CD4-positive, alpha-beta T cell treated with Interleukin-17A for 4 hours (primary cell): ENCODE measurements at places on chromosomes 5 and 9.

GRCh38 chr9:23799521-23799920 lies 26.5 kb downstream of the ELAVL2 start:
- no peak for DNase-seq

- no peak for DNase-seq
These were observed 230.8 kb downstream of the AGTPBP1 start for GRCh38 chr9:85510830-85511504.

GRCh38 chr9:123282362-123283047 lies 14.1 kb upstream of the STRBP start:
- no peak for DNase-seq

GRCh38 chr5:8693341-8693844 lies 824.4 kb downstream of the MTRR start:
- DNase-seq: no peak

- no peak for DNase-seq
These were observed 281.7 kb downstream of the PARP8 start for GRCh38 chr5:50947906-50948683.

DNA sequence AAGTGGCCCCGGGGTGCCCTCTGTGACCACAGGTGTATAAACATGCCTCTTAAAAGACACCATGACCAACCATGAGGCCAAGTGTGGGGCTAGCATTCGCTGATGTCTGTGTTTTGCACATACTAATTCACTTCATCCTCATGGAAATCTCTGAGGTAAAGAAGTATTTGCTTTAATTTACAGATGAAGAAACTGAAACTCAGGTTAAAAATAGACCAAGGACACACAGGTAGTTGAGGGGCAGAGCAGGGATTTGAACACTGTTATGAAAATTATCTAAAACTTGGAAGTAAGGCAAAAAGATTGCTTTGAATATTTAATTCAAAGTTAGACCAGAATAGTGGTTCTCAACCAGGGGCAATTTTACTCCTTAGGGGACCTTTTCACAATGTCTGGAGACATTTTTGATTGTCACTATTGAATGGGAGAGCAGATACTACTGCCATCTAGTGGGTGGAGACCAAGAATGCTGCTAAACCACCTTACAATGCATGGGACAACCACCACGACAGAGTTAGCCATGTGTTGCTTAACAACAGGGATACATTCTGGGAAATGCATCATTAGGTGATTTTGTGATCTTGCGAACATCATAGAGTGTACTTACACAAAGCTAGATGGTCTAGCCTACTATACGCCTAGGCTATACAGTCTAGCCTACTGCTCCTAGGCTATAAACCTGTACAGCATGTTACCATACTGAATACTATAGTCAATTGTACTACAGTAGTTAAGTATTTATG lies 8.0 kb upstream of the FXN start:
- peak; percentile 53 for DNase-seq

- DNase-seq: no peak
These were observed 388.0 kb downstream of the TMEM232 start for GRCh38 chr5:110338341-110339083.

DNA sequence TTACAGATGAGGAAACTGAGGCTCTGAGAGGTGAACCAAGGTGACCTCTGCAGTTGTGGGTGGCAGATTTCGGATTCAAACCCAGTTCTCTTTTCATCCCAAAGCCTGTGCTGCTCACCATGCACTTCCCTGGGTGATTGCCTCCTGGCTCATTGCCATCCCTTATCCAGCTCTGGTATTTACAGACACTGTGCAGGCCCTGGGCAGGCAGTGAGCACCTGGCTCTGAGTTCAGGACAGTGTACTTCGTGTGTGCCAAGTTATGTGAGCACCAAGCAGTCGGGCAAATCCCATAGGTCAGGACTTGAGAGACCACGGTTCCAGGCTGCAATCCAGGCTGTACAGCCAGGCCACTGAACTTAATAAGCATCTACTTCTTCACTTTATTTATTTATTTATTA lies 1.4 kb downstream of the LRSAM1 start:
- DNase-seq: no peak

DNA sequence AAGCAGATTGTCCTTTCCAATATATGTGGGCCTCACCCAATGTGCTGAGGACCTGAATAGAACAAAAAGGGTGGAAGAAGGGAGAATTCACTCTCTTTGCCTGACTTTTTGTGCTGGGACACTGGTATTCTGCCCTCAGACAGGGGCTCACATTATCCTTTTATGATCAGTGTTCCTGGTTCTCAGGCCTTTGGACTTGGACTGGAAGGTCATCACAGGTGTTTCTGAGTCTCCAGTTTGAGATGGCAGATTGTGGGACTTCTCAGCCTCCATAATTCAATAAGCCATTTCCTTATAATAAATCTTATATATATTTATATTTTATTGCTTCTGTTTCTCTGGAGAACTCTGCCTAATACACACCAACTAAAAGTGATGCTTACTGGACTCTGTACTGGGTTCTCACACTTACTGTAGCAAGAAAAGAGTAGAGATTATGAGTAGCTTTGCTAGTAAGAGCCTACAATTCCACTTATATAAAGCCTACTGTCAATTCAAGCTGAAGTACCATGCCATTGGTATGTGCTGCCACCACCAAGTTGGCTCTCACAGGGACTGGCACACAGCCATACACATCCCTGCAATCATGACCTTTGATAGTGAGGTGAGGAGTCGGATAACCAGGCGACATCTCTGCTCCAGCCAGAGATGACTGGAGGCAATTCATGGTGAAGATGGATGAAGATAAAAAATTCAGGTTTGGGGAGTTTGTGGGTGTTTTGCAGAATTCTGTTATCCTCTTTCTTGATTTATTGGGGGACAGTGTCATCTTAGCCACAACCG lies 130.7 kb upstream of the NR3C1 start:
- no peak for DNase-seq

- no peak for DNase-seq
These were observed 47.7 kb downstream of the FNIP1 start for GRCh38 chr5:131749138-131749537.

DNA sequence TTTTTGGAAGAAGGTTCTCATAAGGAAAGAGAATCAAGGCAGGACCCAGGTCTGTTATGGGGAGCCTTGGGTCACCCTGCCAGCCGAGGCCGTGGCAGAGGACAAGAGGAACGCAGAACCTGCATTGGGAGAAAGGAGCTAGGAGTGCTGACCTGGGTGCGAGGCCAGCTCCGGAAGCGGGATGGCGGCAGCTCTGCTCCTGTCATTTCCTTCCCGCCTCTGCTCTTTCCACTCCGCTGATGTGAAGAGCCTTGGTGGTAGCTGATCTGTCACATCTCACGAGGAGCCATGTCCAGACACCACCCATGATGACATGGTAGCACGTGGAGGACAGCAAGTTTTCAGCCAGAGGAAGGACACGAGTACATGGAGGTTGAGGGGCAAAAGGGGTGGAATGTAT lies 109.5 kb upstream of the COL5A1 start:
- no peak for DNase-seq

DNA sequence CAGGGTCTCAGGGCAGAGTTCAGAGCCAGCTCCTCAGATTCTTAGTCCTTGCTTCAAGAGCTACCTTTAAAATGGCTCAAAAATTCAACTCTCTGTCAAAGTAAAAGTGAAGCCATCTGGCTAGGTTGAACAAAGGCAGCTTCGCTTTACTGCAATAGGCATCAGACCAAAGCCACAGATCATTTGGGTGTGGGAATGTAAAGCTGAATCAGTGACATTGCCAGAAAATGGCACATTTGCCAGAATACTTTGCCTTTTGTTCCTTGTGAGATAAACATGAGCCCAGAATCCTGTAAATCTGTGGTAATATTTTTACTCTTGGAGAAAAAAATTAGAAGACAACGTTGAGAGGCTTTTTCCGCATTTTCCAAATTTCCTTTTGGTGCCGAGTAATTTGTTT lies 210.5 kb downstream of the PALM2AKAP2 start:
- DNase-seq: no peak

GRCh38 chr9:70170151-70170790 lies 88.5 kb upstream of the SMC5 start:
- no peak for DNase-seq

- no peak for DNase-seq
These were observed 137.1 kb downstream of the SUSD1 start for GRCh38 chr9:112038017-112038408.

- no peak for DNase-seq
These were observed 16.0 kb downstream of the TEK start for GRCh38 chr9:27125030-27125429.

- DNase-seq: no peak
These were observed 1.7 kb downstream of the SLC1A3 start for GRCh38 chr5:36607838-36608783.

DNA sequence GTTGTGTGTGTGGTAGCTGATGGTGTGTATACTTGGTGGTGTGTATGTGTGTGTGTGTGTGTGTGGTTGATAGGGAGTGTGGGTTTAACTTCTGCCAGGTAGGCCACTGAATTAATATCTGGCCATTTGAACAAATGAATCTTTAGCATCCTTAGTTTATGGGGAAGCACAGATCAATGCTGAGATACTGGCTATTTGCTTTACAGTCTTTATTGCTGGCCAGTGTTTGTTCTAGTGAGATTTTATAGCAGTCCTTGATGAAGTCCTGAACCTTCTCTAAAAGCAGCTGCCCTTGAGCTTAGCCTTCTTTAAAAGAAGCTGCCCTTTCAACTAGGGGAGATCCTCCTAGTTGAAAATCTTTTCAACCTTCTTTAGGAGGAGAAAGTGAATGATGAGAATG lies 69.3 kb downstream of the MACIR start:
- DNase-seq: no peak

DNA sequence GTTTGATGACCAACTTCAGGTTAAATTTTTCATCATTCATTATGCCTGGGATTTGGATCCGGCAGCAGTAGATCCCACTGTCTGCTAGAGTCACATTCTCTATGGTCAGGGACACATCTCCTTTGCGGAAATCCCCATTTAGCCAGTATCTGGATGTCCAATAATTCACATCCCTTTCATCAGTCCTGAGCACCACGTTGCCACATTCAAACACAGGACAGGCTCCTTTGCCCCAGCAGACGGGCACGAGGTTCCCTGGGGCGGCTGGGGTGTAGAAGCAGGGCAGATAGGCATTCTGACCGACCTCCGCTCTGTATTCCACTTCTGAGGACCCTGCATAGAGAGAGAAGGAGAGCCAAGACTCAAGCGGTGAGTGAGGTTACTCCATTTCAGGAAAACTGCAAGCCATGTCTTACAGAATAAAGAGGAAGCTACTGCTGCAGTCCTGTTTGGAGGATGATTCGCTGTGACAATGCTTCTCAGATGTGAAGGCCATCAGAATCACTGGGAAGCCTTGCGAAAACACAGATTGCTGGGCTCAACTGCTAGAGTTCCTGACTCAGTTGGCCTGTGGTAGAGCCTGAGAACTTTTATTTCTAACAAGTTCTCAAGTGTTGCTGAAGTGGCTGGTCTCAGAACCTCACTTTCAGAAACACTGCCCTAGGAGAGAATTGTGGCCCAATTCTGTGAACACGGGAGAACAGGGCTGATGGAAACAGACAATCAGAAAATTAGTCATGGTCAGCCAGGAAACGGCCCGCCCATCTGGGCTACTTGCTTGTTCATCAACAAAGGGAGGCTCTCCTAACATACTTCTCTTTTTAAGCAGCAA lies 2.0 kb downstream of the HAVCR2 start:
- peak; percentile 15 for DNase-seq

DNA sequence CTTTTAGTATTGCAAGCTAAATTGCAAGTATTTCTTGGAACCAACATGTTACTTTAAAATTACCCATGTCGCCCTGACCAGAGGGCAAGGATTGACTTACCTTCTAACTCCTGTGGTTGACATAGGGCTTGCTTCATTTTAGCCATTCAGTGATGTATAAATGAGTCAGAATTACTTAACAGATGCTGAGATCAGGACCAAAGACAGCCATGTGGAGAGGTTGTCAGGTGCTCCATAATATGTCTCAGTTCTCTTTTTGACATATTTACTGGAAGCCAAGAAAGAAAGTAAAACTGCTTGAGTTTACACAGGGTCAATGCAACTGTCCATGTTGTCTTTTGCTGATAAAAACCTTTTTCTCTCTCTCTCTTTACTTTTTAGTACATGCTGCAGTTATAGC lies 33.2 kb downstream of the F2RL2 start:
- no peak for DNase-seq

DNA sequence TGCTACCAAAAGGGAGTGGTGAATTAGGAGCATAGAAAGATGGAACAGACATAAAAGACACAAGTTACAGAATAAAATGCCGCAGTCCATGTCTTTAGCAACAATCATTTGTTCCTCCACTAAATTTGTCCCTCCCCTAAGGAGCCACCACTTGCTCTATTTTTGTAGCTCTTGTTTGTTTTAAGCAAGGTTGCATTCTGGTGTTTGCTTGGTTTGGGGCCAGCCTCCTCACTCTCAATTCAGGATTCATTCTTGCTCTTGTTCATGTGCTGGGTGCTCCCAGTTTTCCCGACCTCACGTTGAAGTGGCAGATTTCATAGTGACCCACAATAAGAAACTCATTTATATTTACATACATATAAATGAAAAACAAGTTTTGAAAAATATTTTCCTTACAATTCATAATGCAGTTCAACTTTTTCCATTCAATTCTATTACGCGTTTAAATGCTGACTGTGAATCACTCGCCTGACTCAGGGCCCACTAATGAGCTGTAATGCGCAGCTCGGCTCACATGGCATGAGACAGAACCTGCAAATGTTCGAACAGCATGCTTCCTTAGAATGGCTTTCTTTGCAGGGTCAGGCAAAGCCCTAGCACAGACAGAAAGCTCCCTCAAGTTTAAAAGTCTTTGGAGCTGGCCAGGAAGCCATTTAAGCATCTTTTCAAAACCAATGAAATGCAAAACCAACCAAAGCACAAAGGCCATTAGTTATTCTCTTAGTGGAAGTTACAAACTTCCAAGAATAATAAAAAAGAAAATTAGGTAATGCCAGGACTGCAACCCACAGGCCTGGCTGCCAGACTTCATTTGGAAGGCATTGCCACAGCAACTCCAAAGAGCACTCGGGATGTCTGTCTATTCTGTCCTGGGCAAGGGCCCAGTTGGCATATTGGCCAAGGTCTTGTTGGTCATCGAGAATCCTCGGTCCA lies 41.7 kb downstream of the RETREG1 start:
- DNase-seq: no peak

DNA sequence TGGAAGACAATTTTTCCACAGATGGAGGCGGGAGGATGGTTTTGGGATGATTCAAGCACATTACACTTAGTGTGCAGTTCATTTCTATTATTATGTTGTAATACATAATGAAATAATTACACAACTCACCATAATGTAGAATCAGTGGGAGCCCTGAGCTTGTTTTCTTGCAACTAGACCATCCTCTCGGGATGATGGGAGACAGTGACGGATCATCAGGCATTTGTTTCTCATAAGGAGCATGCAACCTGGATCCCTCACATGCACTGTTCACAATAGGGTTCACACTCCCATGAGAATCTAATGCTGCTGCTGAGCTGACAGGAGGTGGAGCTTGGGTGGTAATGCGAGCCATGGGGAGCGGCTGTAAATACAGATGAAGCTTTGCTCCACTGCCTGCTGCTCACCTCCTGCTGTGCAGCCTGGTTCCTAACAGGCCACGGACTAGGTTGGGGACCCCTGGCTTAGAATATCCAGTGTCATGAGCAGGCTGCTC lies 1.6 kb downstream of the STKLD1 start:
- DNase-seq: no peak

GRCh38 chr9:115263371-115264075 lies 145.6 kb upstream of the TNC start:
- no peak for DNase-seq

GRCh38 chr5:63401436-63402046 lies 560.7 kb downstream of the HTR1A start:
- DNase-seq: no peak
